ENCODE measurements at places on chromosomes 7 and 10. TPM values are rescaled to one million over a fixed set of nuclear protein-coding genes. Genes with fewer than 3 reads are reported as not detected.

Gene NXPH1
- total RNA-seq, result not detected

Gene ANKMY2
- 19.5 TPM for total RNA-seq

DNA sequence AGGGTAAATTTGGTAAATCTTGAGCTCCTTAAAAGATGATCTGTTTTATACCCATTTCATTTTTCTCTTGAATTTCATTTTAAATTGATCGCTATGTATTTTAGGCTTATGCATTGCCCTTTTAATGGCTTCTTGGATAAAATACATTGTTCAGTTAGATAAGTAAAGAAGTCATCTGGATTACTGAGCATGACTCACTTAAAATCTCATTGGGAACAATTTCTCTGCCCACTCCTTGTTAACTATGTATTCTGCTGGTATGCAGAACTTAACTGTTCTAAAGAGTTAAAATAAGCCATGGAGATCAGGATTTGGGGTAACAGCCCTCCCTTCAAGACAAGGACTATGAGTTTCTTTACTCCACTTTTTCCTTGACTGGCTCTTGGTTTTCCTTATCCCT is 134.2 kb downstream of the SND1 start:
- no peak for DNase-seq

- peak; percentile 95 for DNase-seq
Measured at GRCh38 chr10:75401569-75402485, at the start of gene ZNF503. Gene ZNF503 (minus strand): TSS chr10:75401764. CDS start chr10:75401419, 345 bp downstream.

- DNase-seq, result no peak
Measured at GRCh38 chr7:27967639-27968038, 213.0 kb downstream of the JAZF1 start.

GRCh38 chr10:5945561-5946418 is 31.6 kb downstream of the IL15RA start:
- peak; percentile 54 for DNase-seq

- no peak for DNase-seq
Measured at GRCh38 chr10:90822508-90822907, 35.3 kb downstream of the HTR7 start.
